ENCODE measurements at places on chromosomes 6 and 20.

- DNase-seq, result no peak
These were observed 252.7 kb downstream of the UST start for GRCh38 chr6:148999501-148999900.

DNA sequence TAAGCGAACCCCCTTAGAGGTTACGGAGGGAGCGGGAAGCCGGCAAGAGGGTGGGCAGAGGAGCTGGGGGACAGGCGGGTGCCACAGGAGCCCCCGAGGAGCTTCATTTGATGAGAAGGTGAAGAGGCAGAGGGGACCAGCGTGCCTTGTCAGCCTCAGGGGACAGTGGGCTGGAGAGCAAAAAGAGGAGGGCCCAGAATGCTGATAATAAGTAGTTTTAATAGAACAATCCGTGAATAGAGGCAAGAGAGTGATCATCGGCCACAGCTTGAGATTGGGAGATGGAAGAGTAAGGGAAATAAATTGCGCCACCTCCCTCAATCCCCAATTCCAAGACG is 1.3 kb downstream of the COL19A1 start:
- no peak for DNase-seq

DNA sequence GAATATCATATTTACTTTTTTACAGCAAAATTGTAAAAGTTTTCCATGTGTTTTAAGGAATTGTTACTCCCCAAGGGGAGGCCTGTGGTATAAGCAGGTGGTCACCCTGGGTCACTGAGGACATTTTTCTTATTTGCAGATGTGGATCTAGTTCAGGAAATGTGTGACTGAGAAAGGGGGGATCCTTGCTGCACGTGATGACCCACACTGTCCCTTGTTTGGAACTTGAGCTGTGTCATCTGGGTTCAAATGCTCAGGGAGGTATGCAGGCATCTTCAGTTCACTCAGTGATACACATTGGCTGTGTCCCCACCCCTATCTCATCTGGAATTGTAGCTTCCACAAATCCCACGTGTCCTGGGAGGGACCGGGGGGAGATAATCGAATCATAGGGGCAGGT is 431.9 kb upstream of the CDH4 start:
- no peak for DNase-seq

- DNase-seq, result no peak
These were observed 143.6 kb downstream of the OR2B2 start for GRCh38 chr6:27768556-27768955.

DNA sequence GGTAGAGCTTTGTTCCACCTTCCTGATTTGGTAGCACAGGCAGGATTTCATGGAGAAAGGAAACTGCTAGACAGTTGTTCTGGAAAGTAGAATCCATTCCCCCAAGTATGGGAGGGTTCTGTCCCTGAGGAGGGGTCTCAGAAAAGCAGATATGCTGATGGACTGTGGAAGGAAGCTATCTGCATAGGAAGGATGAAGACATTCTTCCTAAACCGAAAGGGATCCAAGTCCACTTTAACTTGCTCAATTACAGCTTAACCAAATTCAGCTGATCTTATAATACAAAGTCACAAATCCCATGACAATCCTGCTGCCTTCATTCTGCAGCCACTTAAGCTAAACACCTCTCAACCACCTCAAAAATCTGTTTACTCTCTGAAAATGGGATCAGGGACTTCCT is 2.6 kb downstream of the MAN1A1 start:
- no peak for DNase-seq

GRCh38 chr6:11203306-11204004 is 29.0 kb downstream of the NEDD9 start:
- no peak for DNase-seq

GRCh38 chr6:139017227-139017626 is 11.3 kb upstream of the ABRACL start:
- no peak for DNase-seq

DNA sequence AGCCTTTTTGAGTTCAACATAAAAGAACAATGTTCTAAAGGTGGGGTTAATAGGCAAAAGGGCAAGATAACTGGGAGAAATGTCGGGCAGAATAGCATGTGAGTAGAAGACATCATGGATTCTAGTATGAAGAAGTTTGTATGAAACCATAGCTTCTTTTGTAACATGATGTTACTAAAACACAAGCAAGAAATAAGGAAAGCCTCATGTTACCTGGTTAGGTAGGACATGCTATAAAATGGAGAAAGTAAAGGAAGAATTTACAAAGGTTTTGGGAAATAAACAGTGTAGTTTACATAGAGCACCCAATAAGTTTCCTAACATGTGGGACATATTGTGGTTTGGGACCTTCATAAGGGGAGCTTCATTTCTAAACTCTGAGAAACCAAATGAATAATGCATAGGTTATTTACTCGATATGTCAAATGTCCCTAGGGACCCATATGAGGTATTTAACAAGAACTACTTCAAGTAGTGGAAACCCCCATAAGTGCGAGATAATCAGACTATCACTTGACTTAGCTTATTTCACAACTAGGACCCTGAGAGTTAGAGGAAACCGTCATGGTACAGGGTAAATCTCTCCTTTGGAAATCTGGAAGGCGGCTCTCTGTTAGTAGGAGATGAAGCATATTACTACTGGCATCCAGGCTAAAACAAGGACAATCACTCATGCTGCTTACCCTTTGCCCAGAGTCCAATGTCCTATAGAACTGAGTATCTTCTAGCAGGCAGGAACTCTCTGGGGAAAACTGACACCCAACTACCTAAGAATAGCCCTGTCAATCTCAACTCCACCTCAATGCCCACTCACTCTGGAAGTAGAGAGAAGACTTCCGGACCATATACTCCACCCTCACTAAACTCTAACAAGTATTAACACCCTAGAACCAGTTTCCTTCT is 57.5 kb downstream of the ILRUN start:
- no peak for DNase-seq

DNA sequence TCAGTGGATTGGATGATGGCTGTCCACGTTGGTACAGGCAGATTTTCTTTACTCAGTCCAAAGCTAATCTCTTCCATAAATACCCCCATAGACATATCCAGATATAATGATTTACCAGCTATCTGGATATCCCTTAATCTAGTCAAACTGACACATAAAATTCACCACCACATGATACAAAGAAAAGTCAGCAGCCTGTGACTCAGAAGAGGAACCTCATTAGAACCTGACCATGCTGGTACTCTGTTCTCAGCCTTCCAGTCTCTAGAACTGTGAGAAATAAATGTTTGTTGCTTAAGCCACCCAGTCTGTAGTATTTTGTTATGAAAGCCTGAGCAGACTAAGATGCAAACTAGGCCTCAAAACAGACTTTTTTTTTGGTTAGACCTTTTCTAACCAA is 431.3 kb upstream of the RNF217 start:
- no peak for DNase-seq

GRCh38 chr6:44076356-44077213 is 50.7 kb downstream of the MRPL14 start:
- DNase-seq, result peak; percentile 91

DNA sequence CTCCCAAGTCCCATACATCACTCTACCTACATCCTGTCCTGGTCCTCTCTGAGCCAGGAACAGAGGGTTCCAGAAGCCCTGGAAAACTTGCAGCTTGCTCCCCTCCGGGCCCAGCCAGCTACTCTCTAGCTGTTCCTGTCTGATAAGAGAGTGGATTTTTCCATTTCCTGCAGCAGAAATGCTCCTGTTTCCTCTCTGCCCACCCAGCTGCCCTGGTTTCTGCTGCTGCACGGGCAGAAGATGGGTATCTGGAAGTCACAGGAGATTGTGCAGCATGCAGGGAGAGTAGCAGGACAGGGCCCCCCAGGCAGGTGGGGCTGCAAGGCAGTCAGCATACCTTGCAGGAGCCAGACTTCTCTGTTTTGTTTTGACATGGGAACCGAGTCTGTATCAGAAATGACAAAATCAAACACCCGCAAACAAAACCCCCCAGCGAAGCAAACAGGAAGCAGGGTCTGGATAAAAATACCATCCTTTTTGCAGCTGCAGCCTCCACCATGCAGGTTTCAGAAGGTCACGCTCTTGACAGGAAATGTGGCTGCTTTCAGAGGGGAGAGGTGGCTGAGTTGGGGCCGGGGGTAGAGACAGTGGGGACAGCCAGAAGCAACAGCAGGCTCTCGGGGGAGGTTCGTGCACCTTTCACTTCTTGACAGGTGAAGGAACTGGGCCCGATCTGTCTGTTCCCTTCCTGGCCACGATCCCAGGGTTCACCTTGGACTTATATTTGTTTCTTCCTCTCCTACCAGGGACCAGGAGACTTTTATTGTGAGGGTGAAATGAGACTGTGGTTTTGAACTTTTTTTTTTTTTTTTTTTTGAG is 50.8 kb upstream of the FAM83D start:
- no peak for DNase-seq

GRCh38 chr6:53239526-53239925 is 90.9 kb upstream of the GCM1 start:
- DNase-seq, result no peak

DNA sequence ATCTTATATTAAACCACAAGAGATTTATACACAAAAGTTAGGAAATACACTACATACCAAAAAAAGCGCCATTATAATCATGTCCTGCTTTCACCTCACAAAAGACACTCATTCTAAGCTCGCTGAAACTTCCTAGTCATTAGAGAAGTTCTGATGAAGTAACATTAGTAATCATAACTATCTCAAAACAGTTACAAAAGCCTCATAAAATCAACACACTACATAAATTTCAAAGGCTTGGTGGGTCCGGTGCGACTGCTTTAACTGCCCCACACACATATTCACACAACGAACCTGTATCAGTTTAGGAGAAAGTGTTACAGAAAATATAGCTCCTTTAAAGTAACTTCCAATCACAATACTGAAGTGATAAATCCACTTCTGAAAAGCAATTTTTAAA is 1.9 kb downstream of the PHIP start:
- DNase-seq, result no peak

GRCh38 chr6:145842693-145843546 is 28.3 kb upstream of the FBXO30 start:
- DNase-seq, result no peak

- DNase-seq, result no peak
These were observed 73.6 kb upstream of the ADTRP start for GRCh38 chr6:11852061-11852651.

DNA sequence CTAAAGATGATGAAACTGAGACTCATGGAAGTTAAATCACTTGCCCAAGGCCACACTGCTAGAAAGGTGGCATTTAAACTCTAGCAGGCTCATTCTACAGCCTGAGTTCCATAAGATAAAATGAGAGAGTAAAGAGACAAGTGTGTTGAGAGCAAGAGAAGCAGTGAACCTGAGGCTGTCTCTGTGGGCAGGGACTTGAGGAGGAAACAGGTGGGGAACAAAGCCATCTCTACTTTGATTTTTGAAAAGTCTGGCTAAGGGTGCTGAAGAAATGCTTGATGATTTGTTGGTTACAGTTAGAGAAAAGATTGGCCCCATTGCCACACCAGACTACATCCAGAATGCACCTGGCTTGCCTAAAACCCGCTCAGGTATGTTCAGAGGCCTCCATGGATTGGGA is 29.0 kb downstream of the GSS start:
- no peak for DNase-seq

DNA sequence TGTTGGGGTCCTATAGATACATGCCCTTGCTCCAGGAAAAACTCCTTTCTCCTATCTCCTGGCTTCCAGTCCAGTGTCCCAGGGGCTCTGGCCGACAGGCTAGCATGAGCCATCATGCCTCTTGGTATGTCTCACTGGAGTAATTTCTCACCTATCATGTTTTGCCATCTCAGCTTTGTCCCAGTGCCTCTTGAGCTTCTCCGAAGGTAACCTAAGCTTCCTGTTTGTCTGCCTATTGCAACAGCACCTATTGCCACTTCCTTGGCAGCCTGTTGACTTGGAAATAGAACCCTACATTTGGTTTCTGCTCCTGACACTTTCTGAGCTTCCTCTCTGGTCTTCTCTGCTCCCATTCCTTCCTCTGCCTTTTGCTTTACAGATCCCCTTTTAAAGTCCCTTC is 197.7 kb downstream of the KCNQ5 start:
- DNase-seq, result no peak

- DNase-seq, result peak; percentile 64
These were observed 118.8 kb downstream of the RALGAPA2 start for GRCh38 chr20:20593447-20594170.

GRCh38 chr6:133393891-133394290 is 152.7 kb downstream of the EYA4 start:
- no peak for DNase-seq

GRCh38 chr20:61678437-61678836 is 387.2 kb downstream of the TAF4 start:
- DNase-seq, result no peak

- no peak for DNase-seq
These were observed 318.9 kb downstream of the CLIC5 start for GRCh38 chr6:45696738-45697137.

GRCh38 chr20:43540673-43541060 is 18.2 kb upstream of the SGK2 start:
- DNase-seq, result no peak

DNA sequence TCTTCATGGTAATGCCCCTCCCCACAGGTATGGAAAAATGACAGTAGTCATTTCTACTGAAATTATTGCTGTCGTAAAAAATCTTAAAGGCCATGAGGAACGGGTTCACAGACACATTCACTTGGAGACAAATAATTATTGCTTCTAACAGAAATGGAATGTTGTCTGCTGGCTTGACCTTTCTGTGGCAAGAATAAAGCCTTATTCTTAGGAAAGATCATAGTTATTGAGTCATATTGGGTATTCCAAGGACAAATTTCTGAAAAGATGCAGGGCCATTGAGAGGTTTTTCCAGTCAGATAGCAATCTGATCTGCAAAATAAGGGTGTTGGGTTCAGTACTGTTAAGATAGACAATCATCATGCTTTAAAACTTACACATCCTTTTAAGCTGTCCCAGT is 29.2 kb downstream of the AKAP7 start:
- DNase-seq, result no peak

DNA sequence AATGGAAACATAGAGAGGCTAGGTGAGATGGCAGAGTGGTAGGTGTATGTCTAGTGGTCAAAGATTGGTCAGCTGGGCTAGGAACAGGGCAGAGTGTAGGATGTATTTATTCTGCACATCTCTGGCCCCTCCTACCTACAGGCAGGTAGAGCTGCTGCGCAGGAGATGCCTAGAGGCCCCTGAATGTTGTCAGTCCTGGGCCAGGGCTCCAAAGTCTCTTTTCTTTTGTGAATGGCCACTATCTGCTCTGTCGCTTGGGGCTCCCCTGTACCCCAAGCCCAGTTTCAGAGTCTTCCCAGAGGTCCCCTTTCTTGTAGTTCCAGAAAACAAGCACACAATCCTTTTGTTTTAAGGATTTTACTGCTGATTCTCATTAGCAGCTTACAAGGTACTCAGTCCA is 5.0 kb downstream of the TSPO2 start:
- no peak for DNase-seq

- peak; percentile 43 for DNase-seq
These were observed 21.2 kb upstream of the PYGB start for GRCh38 chr20:25226433-25227316.

DNA sequence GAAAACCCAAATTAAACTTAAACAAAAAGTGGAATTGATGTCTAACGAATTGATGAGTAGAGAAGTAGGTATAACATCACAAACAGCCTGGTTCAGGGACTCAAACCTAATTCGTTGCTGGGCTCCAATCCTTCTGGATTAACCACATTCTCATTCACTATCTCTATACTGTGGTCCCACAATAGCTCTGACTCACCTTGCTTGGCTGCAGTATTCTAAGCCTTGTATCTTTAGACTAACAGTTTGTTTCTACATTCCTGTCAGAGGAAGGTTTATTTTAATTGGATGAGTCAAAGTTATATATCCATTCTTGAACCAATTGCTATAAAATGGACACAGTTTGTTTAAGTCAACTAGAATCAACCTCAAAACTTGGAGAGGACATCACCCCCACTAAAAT is 530.5 kb upstream of the PTCHD4 start:
- no peak for DNase-seq

Data from H7 (cell line).